CD4-positive, alpha-beta T cell treated with Interleukin-4 for 4 hours (primary cell): ENCODE measurements at places on chromosomes 7 and 10.
A peak's percentile ranks its signal among the peaks of the same experiment; 100 is the strongest.

GRCh38 chr7:115844857-115845256, 185.7 kb downstream of the TFEC start:
- no peak for DNase-seq

GRCh38 chr10:70782086-70782745, 3.0 kb downstream of the TBATA start:
- DNase-seq: no peak

- DNase-seq: no peak
Measured at GRCh38 chr10:927131-927530, 4.4 kb downstream of the LARP4B start.

DNA sequence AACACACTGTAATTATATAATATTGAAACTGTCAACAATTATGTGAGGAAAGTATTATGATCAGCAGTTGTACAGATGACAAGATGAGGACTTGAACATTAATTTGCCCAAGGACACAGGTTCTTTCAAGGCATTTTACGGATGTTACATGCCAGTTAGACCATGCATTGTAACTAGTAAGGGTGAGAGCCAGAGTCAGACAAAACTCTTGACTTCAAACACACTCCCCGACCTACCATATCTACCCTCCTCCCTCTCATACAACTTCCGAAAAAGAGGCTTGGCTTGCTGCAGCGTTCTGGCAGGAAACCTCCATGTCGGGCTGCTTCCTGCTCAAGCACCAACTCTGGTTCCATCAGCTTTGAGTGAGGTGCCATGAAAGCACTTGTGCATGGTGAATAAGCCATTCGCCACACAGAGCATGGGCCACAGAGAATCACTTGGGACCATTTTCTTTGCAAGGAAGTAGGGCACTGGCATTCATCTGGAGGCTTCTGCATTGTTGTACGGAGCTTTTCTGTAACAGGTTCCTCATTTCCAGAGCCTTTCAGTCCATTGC, 53.2 kb downstream of the FOXI2 start:
- DNase-seq: no peak

DNA sequence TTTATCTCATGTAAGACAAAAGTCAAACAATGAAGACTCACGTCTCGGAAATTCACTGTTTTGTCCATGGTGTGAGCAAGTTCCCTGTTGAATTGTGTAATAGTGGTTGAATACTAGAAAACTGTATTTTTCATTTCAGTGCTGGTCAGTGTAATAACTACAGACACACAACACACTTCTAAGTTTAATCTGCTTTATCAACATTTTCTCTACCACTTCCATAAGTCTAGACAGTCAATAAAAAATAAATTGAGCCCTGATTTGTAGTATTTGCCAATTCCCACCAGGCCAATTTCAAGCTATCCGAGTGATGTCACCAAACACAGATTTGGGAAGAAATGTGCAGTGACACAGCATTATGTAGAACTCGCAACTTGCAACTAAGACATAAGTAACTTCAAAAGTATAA, 81.9 kb downstream of the GPR141 start:
- no peak for DNase-seq

DNA sequence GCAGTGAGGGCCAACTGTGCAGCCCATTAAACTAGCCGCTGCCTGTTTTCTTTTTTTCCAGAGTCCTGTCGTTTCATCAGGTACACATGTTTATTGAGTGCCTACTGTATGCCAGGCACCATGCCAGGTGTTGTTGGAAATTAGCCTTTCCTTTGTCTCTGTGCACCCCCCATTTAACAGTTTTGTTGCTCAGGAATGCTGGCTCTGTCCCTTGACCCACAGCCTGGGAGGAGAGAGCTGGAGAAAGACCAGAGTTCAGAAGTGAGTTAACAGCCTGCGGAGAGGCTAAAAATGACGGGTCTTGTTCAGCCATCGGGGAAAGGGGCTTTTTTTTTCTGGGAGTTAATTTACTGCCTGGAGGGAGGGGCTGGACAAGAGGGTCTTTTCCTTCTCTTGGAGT, 1.3 kb downstream of the LRMDA start:
- no peak for DNase-seq

DNA sequence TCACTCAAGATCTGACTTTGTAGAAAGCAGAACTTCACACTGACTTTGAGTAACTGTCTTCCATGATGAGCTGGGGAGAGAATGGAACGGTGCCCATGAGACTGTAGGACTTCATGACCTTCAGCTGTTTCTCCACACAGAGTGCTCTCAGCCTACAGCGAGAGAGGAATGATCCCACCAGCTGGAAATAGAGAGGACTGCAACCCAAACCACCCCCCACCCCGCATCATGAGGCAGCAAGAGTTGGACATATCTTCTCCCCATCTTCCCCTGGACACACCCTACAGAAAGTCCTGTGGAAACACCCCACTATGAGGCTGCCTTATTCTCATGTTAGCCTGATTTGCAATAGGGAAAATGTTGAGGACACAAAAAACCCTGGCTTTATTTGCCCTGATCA, 312.5 kb downstream of the PAXIP1 start:
- no peak for DNase-seq

DNA sequence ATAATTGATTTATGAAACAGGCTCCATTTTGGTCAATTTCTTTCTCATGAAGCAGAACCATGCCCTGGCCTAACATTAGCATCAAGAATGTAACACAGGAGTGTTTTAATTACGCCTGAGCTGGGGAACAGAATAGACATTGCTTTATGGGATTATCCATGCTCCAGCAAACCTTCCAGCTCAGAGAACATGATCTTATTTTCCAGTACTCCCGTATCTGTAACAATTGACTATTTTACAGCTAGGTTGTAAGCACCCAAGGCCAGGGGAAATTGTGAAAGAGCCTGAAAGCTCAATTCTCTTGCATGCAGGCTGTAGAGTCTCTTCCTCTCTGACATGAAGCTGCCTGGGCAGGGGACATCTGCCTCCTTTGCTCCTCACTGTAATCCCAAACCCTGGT, 30.8 kb upstream of the CRYGN start:
- DNase-seq: no peak

- DNase-seq: peak; percentile 13
Measured at GRCh38 chr10:33612551-33612950, 278.1 kb upstream of the NRP1 start.

DNA sequence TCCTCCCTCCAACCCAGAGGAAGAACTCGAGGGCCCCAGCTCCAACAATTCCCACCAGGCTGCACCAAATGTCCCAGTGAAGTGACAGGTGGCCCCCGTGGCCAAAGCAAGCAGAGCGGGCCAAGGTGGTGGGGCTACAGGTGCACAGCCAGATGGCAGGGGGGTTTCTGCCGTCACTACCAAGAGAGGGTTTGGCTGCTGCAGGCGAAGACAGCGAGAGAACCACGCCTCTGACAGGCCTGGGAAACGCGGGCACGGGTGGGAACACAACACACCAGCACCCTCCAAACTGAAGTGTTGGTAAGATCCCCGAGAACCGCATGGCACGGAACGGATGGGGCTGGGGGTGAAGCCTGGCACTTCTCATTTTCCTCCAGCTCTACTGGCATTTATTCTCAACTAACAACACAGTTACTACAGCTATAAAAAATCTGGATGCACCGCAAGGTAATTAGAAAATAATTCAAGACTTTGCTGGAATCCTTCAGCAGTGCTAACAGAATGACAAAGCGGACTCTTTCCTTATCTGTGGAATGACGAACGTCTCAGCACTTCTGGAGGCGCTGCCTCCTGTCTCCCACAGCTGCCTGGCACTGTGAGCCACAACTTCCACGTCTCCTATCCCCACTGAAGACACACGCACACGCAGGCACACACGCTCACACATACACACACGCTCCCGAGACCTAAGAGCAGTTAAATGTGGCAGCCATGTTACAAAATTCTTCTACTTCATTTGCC, 167.9 kb downstream of the TCERG1L start:
- DNase-seq: no peak

DNA sequence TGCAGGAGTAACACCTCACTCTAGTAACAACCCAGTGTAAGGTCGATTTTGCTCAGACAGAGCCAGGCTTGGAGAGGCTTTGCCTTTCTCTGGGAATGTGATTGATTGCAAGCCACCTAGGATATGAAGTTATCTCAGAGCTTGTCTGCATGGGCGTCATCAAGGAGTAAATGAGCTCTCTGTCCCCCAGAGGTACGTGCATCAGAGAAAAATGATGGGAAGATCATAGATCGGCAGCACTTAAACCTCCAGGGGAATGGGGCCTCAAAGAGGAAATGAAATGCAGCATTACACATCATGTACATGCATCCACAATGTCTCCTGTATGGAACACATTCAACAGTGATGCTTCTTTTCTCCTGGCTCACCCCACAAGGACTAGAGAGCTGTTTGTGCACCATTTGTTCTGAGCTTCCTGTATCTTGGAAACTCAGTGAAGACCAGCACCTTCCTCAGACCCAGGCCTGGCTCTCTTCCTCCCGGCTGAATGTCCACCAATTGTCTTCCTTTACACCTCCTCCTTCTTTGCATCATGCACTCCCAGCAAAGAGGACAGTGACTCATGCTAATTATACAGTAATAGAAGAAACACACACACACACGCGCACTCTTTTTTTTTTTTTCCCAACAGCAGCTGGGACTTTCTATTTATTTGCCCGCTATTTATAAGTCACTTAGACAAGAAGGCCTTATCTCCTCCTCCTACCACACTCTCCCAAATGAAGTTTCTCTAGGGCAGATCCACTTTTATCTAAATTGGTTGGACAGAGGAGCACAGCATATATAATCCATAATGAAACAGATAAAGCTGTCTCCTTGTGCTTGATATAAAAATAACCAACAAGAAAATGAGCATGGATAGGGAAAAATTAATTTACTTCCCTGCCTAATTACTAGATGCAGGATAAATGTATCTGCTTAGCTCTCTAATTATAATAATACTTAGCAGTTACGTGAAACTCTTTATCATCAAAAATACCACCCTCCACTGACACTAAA, 990.7 kb downstream of the CCSER2 start:
- DNase-seq: no peak

- no peak for DNase-seq
Measured at GRCh38 chr7:15305002-15305600, 256.7 kb downstream of the AGMO start.

DNA sequence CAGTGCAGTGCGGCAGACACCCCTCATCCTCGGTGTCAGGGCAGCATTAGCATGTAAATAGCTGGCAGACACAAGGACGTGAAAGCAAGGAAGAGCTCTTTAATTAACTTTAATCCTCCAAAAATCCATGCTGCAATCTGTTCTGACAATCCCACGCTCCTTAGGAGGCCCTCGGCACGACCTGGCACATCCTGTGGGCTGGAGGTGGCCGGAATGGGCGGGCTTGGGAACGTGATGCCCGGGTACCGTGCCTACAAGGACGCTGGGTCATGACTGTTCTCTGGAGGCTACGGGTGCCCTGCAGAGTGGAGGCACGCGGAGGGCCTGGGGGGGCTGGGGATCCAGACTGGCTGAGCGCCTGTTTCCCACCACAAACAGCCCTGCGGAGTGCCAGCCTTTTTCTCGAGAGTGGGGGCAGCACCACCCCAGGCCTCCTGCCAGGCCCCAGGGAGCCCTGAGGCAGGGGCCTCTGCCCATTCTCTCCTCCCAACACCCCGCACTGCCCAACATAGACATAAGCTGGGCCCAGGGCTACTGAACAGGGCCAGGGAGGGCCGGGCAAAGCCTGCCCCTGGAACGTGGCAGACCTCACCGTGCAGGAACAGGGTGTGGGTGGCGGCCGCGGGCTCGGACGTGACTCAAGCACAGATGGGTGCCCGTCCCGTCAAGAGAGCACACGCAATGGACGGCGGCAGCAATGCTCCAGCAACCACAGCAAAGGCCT, 189.3 kb downstream of the MAD1L1 start:
- DNase-seq: no peak

GRCh38 chr10:103254538-103255325, 9.0 kb downstream of the RPEL1 start:
- no peak for DNase-seq

DNA sequence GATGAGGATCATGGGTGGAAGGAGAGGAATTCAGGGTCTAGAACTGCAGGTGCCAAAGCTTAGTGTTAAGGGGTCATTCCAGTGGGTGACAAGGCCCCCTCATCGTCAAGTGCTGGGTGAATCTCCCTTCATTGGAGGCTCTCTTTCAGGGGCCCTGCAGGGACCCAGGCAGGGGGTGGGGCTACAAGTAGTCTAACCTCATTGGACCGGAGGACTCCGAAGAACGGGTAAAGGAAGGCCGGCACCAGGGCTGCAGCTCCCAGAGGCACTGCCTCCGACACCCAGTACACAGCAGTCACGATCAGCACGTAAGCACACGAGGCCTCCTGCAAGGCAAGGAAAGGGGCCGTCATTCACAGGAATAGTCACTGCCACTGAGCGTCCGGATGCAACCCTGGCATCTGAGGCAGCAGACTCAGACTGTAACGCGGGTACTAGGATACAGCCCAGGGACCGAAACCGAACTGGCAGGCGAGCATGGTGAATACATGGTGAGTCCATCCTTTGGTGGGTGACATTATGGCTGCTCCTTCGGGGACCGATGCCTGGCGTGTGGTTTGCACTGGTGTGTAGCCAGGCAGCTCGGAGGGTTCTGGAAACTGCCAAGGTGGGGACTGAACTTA, 6.7 kb downstream of the SLC13A4 start:
- no peak for DNase-seq

GRCh38 chr7:3180604-3181003, 120.4 kb upstream of the SDK1 start:
- no peak for DNase-seq

- DNase-seq: no peak
Measured at GRCh38 chr7:37109016-37109683, 339.5 kb downstream of the ELMO1 start.

GRCh38 chr10:131725581-131726069, 175.2 kb upstream of the PPP2R2D start:
- DNase-seq: no peak

DNA sequence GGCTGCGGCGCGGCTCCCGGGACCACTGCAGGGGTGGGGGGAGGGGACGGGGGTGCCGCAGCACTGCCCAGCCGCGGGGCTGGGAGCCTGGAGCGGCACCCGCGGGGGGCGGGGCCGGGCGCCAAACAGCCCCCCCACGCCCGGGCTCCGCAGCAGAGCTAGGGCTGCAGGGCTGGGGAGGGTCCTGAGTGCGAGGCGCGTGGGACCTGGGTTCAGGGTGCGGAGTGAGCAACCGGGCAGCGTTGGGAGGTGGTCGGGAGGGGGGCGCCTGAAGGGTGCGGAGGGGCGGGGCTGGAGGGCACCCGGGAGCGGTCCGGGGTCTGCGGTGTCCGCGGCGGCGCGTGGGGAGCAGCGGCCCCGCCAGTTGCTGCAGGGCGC, 528 bp downstream of the CAMK2G start:
- DNase-seq: no peak

DNA sequence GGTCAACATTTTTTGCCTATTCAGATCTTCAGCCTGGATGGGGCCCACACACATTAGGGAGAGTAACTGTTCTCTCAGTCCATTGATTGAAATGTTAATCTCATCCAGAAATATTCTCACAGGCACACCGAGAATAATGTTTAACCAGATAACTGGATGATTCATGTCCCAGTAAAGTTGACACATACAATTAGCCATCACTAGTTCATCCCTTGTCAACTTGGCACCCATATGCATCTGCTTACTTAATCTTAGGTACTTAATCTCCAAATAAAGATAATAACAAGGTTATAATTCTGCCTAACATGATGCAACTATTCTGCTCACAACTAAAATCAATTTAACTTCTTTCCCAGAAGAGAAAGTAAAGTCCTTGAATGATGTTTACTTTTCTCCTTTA, 502.6 kb downstream of the ADRA2A start:
- DNase-seq: no peak
